A549 treated with CpdA at 1 μM for 4 hours (cell line): ENCODE measurements at places on chromosomes 1 and 21. TPM values are rescaled to one million over a fixed set of nuclear protein-coding genes. Genes with fewer than 3 reads are reported as not detected.

The ANGPTL1 gene
- total RNA-seq = not detected in 5 replicates

The CYP4Z1 gene
- not detected in 5 replicates for total RNA-seq

The FNDC5 gene
- total RNA-seq = 0.47 to 0.71 TPM (median 0.54 TPM) in 5 replicates

The KCNA3 gene
- total RNA-seq = not detected in 5 replicates

The CHIA gene
- not detected in 5 replicates for total RNA-seq

The HSPB7 gene
- total RNA-seq = not detected in 5 replicates

The FMOD gene
- total RNA-seq = 0.01 to 0.05 TPM in 2 of 5 replicates, not detected in the others

The OXCT2 gene
- 0.38 to 0.64 TPM (median 0.40 TPM) in 5 replicates for total RNA-seq

The NUP210L gene
- not detected in 5 replicates for total RNA-seq

The KCND3 gene
- total RNA-seq = 0.04 to 0.06 TPM in 2 of 5 replicates, not detected in the others

The VAV3 gene
- total RNA-seq = 1.1 to 2.2 TPM (median 1.9 TPM) in 5 replicates

The RAB7B gene
- total RNA-seq = 1.2 to 2.3 TPM (median 1.5 TPM) in 5 replicates

The ANKRD65 gene
- total RNA-seq = 0.08 to 0.10 TPM (median 0.09 TPM) in 3 of 5 replicates, not detected in the others

The HMGCS2 gene
- total RNA-seq = not detected in 5 replicates

The YRDC gene
- total RNA-seq = 13.9 to 19.8 TPM (median 18.9 TPM) in 5 replicates

The FCRL2 gene
- not detected in 5 replicates for total RNA-seq

The LRRC38 gene
- not detected in 5 replicates for total RNA-seq

The RASAL2 gene
- total RNA-seq = 16.2 to 24.4 TPM (median 19.1 TPM) in 5 replicates

The RPTN gene
- not detected in 5 replicates for total RNA-seq

The RCAN3 gene
- 9.7 to 12.8 TPM (median 11.7 TPM) in 5 replicates for total RNA-seq

The MEF2D gene
- 24.4 to 37.4 TPM (median 33.9 TPM) in 5 replicates for total RNA-seq

The WNT9A gene
- total RNA-seq = 6.3 to 9.0 TPM (median 8.1 TPM) in 5 replicates

The LCE3D gene
- total RNA-seq = 0.34 to 0.80 TPM (median 0.59 TPM) in 5 replicates

The HPDL gene
- total RNA-seq = 3.6 to 5.3 TPM (median 3.9 TPM) in 5 replicates

The S100A7A gene
- total RNA-seq = not detected in 5 replicates

The AMY2A gene
- total RNA-seq = not detected in 5 replicates

The CCDC30 gene
- total RNA-seq = 0.21 to 0.92 TPM (median 0.65 TPM) in 5 replicates

The FYB2 gene
- total RNA-seq = not detected in 5 replicates

The S100A3 gene
- total RNA-seq = 88.7 to 106 TPM (median 92.8 TPM) in 5 replicates

The SPATA46 gene
- not detected in 5 replicates for total RNA-seq

The CSF3R gene
- total RNA-seq = not detected in 5 replicates

The FAM20B gene
- 16.3 to 23.5 TPM (median 19.8 TPM) in 5 replicates for total RNA-seq

The FMN2 gene
- 5.0 to 6.4 TPM (median 6.3 TPM) in 5 replicates for total RNA-seq
